ENCODE measurements at places on chromosomes 11 and 22.

DNA sequence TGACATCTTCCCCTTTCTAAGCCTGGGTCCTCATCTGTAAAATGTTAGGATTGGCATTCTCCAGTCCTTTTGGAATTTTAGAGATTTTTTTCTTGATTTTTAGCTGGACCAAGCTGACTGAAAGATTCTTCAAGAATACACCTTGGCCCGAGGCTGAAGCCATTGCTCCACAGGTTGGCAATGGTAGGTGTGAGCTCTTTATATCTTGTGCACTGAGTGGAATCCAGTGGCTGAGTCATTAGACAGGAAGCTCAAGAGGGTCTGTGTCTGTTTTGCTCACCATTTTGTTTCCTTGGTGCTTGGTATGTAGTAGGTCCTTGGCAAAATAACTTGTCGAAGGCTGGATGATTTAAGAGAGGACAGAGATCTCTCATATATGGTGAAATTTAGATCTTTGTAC, 6.2 kb downstream of the EIF3L start:
- no peak for ATAC-seq

DNA sequence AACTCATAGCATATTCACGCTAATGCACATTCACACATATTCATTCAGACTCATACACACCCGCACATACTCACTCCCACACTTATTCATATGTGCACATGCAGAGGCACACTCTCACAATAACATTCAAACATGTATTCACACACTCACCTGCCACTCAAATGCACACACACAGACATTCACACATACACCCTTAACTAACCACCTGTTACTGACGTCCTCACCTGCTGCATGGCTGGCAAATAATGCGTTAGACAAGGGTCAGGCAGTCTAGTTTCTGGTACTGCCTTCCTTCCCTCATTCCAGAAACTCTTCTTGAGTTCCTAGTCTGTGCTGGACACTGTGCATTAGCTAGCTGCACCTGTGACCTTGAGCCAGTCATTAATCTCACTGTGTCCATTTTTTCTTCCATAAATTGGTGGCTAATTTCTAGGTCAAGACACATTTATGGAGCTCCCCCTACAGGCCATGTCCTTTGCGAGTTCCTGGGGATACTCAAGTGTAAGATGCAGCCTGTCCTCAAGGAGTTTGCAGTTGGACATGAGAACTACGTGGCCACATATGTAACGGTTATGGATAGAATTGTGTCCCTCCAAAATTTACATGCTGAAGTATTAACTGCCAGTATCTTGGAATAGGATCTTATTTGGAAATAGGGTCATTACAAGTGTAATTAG, 34.5 kb upstream of the SEZ6L start:
- ATAC-seq: no peak

GRCh38 chr11:132045107-132045506, 674.7 kb downstream of the NTM start:
- no peak for ATAC-seq

DNA sequence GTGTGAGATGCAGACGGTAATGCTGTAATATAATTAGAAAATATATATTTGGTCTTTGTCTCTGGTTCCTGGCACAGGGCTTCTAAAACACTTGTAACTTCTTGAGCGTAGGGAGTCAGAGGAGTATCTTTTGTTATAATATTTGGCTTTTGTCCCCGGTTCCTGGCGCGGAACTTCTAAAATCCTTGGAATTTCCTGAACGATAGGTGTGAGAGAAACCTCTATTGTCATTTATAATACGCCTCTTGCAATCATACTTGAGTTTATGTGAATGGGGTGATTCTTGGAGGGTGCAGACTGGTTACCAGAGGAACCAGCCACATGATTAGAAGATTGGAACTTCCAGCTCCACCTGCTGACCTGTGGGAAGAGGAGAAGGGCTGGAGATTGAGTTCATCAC, 54.1 kb upstream of the ZBED5 start:
- ATAC-seq: no peak

DNA sequence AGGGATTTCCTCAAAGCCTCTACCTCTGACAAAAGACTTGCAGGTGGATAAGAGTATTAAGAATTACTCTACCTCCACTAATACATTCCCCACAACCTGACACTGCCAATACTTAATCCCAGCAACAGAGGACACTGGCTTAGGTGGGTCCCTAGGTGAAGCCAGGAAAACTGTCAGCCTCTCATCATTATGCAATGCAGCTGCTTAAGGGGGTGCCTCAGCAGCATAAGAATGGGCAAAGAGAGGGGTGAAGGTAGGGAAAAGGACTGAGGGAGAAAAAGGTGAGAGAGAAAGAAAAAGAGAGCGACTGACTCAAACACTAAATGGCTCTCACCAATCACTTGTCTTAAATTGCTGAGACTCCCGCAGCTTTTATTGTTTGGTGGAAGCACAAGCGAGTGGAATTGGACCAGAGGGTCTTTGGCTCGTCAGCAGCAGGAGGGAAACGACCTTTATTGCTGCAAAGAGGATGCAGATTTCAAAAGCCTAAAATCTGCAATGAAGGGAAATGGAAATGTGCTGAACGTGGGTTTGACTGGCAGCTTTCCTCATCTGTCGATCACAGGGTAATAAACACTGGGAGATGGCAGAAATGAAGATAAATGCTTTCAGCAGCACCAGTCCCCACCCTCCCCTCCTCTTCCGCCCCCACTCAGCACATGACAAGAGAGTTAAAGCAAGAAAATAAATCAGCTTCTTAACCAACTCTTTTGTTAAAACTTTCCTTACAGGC, 64.9 kb upstream of the CHRM4 start:
- ATAC-seq: no peak

DNA sequence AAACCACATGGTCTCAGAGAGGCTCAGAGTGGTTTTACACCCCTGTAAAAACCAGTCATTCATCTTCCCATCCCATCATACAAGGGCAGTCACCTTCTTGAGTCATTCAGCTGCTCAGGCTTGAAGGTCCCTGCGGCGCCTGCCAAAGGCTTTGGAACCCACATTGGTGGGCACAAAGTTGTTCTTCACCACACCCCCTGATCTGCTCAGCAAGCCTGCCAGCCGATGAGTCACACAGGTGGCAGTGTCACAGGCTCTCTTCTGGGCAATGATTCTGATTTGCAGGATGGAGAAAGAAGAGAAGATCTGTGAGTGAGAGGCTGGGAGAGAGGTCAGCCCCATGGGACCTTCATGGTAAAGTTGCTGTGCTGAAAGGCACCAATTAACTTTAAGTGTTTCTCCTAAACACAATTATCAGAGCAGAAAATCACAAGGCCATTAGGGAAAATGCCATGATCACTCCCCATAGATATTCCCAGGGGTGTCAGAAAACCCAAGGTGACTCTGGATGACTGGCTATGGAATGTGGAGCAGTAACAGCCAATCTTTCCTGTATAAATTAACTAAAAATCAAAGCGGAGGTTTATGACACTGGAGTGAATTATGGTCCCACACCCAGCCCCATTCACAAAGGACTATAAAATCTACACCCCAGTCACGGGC, 4.4 kb downstream of the CALCA start:
- ATAC-seq: no peak

GRCh38 chr11:2752204-2752770, 52.5 kb upstream of the KCNQ1OT1 start:
- ATAC-seq: no peak

- ATAC-seq: peak; percentile 20
Observed at GRCh38 chr11:65427691-65428577, 5.3 kb downstream of the NEAT1 start.

GRCh38 chr22:36136475-36136874, 24.1 kb downstream of the APOL3 start:
- no peak for ATAC-seq

DNA sequence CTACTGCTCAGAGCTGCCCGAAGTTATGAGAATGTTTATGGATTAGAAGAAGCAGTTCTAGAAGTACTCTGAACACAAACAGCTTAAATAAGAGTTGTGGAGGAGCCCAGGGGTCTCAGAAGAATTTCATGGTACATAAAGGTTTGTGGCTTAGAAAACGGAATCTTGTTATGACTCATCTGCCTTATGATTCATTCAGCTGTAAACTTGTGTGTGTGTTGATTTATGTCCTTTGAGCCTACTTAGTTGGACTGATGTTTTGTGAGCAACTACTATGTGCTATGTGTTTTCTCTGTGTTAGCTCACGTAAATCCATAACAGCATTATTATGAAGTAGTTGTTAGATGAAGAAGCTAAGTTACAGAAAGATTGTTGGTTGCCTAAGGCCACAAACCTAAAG, 203.7 kb downstream of the PGR start:
- peak; percentile 35 for ATAC-seq
